T-helper 2 cell (primary cell): ENCODE measurements at places on chromosomes 7 and 10.

DNA sequence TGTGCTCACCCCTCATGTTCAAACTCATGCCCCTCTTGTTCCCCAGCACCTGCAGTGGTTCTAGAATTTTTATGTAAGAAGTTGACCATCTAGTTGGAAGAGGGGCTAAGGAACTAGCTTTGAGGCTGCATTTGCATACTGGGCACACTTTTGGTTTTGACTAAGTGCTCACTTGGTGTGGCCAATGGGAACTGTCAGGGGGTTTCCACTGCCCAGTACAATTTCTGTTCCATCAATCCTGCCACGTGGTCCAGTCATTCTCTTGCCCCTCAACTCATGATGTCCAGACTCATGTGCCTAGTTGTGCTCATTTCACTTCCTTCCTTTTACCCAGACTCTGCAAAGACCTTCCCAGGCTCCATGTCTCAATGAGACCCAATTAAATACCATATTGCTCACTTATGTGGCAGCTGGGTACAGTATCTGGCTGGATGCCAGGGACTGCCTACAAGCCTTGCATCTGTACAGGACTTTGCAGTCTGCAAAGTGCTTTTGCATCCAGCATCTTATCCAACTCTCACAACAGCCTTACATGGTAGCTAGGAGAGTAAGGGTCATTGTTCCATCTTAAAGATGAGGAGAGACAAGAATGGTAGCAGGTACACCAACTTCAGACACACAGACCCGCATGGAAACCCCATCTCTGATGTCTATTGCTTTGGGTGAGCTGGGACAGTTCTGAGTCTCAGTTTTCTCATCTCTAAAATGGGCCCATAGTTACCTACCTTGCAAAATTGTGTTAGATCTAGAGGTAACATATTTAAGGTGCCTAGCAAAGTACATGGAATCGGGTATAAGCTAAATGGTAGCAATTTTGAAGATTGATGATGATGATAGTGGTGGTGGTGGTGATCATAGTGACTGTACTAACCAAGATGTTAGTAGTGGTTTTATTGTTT is 30.1 kb upstream of the KCNMA1 start:
- no peak for DNase-seq

- DNase-seq = no peak
Observed at GRCh38 chr10:35058134-35058533, 32.0 kb downstream of the CUL2 start.

- no peak for DNase-seq
Observed at GRCh38 chr10:120493411-120494312, 36.6 kb downstream of the PLPP4 start.

DNA sequence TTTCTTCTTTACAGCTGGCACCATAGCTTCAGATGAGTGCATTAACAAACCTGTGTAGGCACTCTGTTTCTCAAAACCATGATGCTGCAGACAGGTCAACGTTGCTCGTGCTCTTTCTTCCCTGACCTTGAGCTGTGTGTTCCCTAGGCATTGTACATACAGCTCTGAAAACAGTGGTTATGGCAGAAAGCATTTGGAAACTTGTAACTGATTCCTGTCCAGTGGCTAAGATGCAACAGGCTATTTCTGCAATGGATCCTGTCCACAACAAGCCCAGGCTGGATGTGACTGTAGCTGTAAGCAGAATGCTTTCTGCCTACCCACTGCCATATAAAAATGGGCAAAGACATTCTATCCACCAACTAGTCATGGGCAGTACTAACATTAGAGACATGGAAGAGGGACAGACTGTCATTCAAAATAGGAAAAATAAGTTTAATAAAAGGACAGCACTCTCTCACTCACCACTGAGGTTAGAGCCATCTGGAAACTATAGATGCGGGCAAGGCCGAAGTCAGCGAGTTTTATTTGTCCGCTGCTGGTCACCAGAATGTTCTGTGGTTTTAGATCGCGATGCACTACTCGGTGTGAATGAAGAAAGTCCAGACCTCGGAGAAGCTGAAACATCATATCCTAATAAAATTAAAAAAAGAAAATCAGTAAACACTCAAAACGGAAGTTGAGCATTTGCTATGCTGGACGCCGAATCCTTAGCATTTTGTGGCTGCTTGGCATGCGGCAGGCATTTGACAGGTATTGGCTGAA is 111.0 kb downstream of the CDK6 start:
- DNase-seq = no peak

- DNase-seq = no peak
Observed at GRCh38 chr7:49773218-49773935, at the start of gene VWC2. Gene VWC2, plus strand, starts transcription at chr7:49773638. Its CDS starts 1,798 bp downstream, at chr7:49775436.

DNA sequence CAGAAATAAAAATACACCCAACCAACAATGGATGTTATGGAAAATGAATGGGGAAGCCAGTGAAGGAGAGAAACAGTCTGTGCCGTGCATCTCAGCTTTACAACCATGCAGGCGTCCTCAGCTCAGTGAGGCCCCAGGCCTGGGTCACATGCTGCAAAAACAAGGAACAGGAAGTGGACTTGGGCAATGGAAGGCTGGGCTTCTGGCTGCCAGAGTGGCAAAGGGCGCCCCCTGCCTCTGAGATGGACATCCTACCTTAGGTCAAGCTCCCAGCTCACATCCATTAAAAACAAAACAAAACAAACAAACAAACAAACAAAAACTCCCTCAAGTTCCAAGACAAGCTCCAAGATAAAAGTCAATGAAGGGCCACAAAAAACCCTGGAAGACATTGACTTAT is 54.7 kb upstream of the AFAP1L2 start:
- DNase-seq = no peak

DNA sequence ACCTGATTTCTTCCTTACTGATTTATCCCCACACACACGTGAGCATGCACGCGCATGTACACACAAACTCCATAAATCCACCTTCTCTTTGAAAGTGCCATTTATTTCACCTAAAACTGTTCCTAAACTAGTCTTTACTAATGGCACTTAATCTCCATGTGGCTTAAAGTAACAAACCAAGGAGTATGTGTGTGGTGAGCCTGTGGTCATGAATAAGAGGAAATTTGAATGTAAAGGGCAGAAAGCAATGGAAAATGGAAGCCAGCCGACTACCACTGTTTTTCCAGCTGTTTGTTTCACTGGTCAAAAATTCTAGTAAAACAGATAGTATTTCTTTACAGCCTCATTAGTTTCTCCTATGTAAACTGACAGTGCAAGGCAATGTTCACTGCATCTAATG is 23.8 kb downstream of the SEMA3C start:
- no peak for DNase-seq

DNA sequence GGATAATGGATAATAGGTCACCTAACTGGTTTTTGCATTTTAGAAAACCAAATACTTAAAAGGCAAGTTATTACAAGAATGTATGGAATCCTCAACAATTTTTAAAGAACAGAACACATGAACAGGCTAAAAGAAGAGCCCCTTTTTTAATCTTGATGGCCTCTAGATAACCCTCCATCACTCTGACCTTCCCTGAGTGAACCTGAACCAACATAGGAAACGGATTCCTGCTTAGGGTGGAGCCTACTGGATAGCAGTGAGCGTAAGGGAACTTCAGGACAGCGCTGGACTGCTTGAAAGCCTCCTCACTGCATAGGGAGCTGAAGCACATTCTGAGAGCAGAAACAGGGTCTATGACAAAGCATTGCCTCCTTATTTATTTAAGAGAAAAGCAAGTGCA is 20.5 kb downstream of the TRPV5 start:
- DNase-seq = no peak
